Panc1 (cell line): ENCODE measurements at places on chromosomes 12 and 14.

DNA sequence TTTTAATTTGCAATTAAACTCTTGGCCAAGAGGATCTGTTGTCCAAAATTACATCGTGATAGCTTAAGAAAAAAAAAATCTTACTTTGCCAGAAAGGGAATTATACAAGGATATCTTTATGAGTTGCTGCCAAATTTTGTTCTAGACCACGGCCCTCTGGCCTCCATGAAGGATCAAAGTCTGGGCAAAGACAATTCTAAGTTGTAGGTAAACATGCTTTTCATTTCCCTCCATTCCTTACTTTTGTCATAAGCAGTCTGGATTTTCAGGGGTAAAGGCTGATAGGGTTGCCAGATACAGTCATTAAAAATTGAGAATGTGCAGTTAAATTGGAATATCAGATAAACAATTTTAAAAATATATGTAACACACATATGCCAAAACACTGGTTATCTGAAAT lies 135.1 kb downstream of the MON2 start:
- no peak for DNase-seq

DNA sequence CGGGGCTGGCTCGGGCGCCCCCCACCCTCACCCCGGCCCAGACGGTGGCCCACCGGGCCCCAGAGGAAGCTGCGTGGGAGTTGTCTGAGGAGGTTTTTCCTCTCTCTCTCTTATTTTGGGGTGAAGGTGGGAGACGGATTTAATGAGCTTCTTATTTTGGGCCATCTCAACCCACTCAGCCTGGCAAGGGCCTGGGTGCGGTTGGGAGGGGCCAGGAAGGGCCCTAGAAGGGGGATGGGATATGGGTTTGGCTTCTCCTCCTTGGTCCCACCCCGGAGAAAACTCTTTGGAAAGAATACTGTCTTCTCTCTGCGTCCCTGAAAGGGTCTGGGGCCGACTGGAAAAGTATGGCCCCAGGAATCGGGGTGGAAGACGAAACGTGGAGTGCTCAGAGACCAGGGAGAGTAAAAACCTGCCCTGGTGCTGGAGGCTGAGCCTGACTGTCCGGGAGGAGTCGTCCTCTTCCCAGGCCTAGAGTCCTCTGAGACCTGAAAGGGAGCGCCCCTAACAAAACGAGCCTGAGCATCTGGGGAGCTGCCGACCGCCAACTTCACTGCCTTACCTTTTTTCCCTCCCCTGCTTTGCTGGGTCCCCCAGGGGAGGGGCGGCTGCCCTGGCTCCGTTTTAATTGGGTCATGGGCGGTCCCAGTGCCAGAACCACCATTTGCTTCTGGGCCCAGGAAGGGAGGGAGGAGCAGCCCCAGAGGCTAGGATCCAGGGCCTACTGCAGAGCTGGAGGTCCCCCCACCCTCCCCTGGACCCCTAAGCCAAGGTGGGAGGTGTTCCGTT lies 1.6 kb downstream of the MMP14 start:
- no peak for DNase-seq

DNA sequence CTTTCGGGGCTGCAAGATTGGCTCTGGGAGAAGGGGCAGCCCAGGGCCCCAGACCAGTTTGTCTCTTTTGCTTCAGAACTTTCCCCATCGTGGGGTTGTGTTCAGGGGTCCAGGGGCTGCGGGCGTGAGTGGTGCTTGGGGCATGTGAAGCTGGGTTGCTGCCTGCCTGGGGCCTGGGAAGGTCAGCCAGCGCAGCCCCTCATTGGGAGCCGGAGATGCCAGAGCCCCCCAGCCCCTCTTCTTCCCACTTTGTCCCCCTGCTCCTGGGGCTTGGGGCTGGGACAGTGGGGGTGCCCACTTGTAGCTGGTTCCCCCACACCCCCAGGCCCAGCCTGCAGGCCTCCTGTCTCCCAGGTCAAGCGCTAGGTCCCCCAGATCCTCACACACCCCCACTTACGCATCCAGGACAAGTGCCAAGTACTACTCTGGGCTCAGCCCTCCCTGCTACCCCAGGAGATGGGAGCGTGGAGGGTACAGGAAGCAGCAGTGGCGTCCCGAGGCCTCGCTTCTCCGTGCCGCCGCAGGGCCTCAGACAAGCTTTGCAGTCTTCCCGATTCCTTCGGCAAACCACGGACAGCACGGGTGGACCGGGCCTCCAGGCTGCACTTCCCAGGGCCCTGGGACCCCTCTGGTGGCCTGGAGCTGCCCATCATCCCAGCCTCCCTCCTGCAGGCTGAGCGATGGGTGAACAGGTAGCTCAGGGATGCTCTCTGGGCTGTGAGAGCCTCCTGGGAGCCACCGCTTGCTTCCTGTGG lies 41.5 kb downstream of the PACS2 start:
- DNase-seq, result no peak

GRCh38 chr14:74667758-74668157 lies 45.1 kb downstream of the AREL1 start:
- DNase-seq, result no peak

DNA sequence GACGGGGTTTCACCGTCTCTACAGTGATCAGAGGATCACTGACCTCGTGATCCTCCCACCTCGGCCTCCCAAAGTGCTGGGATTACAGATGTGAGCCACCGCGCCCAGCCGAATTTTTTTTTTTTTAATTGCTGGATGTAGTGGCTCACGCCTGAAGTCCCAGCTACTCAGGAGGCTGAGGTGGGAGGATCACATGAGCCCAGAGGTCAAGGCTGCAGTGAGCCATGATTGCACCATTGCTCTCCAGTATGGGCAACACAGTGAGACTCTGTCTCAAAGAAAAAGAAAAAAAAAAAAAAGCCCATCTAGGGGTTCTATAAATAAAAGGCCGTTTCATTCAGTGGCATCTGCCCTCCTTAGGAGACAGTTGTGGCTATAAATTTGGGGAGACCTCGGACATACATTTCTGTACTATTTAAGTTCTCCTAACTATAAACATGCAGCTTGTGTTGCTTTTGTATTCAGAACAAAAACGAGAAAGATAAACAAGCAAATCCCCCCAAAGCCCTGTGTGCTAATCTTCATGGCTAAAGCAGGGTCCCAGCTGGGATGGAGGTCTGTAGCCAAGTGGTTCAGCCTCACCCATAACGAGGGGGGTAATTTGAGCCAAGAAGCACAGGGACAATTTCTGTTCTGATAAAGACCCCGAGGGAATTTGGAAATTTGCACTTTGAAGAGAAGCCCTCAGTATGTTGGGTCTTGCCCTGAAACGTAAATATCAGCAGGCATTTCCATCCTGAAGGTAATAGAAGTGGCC lies 35.0 kb upstream of the BCL7A start:
- no peak for DNase-seq

DNA sequence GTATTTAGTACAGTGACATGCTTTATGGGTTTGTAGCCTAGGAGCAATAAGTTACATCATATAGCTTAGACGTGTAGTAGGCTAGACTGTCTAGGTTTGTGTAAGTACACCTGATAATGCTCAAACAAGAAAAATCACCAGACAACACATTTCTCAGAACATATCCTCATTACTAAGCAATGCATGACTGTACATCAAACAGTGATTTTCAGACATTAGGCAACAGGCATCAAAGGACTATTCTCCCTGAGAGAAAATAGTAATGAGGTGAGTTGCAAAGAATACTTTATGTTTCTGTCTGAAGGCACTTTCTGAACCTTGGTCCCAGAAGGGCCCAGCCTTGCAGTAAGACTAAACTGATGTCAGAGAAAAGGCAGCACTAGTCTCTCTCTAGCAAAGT lies 48.4 kb upstream of the SYT10 start:
- no peak for DNase-seq

GRCh38 chr12:57476162-57476992 lies 3.3 kb downstream of the ARHGAP9 start:
- DNase-seq, result no peak

DNA sequence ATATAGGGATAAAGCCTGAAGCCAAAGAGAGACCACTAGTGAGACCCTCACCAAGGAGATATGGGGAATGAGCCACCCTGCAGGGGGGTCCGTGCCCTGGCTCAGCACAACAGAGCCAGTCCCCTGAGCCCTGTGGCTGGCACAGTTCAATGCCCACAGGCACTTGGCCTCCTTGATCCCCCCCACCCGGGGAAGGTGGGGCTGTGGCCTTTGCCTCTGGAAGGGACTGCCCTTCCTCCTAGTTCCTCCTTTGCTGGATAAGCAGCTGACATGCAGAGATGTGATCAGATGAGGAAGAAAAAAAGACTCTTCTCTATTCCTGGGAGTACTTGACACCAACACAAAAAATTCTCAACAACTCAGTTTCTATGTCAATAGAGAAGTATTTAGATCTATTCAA lies 19.9 kb downstream of the TTC7B start:
- DNase-seq, result no peak

DNA sequence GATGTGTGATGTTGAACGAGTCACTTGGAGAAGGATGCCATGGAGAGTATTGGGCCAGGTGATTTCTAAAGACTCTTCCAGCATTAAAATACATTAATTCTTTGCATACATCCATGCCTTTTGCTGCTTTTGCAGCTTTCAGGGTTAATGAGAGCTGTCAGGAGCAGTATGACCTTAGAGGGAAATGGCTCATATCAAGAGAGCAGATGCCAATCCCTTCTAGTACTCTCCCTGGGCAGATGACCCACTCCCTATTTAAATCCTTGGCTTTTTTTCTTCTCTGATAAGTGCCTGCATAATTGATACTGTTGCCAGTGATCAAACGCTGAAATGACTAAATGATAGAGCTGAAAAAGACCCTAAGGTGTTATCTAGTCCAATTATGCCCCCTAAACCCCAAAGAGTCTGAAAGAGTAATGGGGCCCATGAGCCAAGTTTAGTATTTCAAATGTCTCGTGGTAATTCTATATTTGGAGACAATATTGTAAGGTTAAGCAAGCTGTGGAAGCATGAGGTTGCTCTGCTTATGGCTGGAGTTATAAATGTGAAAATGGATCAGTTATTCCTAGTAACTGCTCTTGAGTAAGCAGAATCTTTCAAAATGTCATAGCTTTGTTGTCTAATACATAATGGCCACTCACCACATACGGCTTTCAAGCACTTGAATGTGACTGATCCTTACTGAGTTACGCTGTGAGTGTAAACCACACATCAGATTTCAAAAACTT lies 137.3 kb downstream of the ETV6 start:
- DNase-seq, result no peak

DNA sequence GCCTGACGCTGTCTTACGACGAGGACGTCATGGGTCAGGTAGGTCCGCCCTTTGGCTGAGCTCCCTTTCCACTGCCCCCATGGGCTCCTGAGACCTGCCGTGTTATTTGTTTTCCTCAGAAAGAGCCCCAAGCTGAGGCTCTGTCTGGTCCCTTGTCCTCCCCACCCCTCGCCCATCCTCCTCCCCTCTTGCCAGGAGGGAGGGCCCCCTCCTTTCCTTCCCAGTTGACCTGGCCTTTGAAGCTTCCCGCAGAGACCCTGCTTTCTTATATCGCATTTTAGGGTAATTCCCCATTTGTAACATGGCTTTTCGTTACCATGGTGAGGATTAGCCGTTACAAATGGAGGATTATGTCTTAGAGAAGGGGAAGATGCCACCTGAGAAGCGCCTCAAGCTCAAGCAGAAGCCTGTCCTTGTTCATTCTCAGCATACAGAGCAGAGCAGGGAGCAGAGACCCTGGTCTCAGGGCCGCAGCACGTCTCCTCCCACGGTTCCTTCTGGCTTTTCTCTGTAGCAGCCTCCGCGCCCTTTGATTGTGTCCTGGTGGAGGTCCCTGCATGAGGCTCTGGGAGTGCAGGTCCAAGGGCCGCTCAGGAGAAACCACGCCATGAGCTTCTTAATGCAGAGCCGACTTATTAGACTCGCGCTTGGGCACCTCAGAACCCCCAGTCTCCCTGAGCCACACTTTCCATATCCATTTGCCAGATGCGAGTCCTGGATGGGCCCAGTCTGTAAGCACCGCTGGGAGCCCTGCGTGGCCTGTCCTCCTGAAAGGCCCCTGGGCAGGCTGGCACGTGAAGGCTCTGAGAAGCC lies 47.2 kb downstream of the UBE3B start:
- no peak for DNase-seq

DNA sequence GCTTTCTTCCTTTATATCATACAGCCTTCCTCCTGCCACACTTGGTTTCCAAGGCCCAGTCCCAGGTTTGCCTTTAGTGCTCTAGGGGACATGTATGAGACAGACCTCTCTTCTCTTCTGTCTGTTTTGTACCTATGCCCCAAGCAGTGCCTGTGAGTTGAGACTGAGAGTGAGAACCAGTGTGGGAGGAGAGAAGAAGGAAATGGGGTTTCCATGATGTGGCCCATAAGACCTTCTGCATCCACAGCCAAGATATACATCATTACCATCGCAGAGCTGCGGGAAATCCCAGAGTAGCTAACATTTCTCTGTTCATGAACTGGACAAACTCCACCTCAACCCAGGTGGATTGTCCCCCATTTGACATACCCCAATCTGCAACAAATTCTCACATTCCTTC lies 2.8 kb downstream of the TESPA1 start:
- no peak for DNase-seq

GRCh38 chr12:49827401-49828099 lies 663 bp downstream of the NCKAP5L start:
- DNase-seq, result no peak

GRCh38 chr14:68246074-68246785 lies 426.7 kb downstream of the RAD51B start:
- DNase-seq, result no peak

- DNase-seq, result no peak
Observed at GRCh38 chr12:810671-811415, 58.5 kb downstream of the WNK1 start.

DNA sequence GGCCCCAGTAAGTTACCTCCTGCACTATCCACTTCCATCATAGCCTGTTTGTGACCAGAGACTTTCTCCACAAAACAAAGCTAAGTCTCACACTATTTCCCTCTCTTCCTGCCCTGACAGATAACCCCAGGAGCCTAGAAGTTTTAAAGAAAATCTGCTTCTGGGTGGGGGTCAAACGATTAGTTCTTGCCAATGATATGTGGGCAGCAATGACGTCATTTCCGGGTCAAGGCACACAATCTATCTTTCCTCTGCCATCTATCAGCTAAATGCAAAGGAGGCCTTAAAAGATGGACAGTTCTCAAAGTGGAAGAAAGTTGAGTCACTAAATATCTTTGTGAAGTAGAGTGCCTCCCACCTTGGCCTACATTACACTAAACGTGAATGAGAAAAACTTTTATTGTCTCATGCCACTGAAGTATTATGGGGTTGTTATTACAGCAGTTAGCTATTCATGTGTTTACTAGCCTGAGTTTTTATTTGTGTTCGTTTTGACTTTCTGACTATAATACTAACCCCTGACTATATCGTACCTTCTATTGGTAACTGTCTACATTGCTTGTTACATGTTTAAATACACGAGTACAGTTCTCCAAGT lies 86.2 kb downstream of the DENND5B start:
- no peak for DNase-seq

GRCh38 chr12:4505376-4505986 lies 33.2 kb upstream of the RAD51AP1 start:
- no peak for DNase-seq

DNA sequence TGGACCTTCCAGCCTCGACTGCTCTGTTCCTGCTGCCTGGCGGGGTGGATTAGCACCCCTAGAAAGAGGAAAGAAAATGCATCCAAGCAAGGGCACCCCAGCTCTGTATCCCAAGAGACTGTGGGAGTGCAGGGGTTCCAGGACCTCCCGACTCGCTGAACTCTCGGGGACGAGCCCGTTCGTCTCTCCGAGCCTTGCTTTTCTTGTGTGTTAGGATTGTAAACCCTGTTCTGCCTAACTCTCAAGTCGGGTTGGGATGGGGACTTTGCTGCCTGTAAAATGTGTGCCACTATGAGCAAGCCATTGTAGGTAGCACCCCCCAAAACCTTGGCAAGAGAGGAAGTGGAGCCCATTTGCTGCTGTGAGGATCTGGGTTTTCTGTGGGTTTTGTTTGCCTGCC lies 73.2 kb upstream of the VRK1 start:
- no peak for DNase-seq
